ENCODE measurements at places on chromosomes 7 and 10.

DNA sequence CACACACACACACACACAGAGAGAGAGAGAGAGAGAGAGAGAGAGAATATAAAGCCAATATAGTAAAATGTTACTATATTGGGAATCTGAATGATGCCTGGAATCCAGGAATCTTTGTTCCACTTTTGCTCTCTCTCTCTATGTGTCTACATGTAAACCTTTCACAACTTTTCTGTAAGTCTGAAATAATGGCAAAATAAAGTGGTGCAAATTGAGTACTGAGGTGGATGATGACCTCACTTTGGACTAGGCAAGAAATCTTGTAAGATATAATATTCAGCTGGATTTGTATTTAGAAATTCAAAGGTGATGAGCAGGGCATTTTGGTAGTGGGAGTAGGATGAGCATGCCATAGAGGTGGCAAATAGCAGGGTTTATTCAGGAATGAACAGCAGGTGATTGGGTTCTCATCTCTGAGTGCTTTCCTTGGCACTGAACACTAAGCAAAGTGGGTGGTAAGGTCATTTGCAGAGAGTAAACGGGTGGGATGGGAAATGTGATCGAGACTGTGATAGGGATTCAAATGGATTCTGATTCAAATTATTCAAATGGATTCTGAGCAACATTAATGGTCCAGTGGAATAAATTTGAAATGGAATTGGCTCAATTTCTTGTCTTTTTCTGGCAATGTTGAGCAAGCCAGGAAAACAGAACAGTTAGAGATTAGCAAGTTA lies 9.7 kb upstream of the ANLN start:
- DNase-seq, result no peak

GRCh38 chr7:69803699-69804516 lies 205.6 kb downstream of the AUTS2 start:
- no peak for DNase-seq

GRCh38 chr10:20147684-20148083 lies 331.5 kb downstream of the PLXDC2 start:
- peak; percentile 20 for DNase-seq

- no peak for DNase-seq
These were observed 128.1 kb upstream of the NANOS1 start for GRCh38 chr10:118901380-118901779.

DNA sequence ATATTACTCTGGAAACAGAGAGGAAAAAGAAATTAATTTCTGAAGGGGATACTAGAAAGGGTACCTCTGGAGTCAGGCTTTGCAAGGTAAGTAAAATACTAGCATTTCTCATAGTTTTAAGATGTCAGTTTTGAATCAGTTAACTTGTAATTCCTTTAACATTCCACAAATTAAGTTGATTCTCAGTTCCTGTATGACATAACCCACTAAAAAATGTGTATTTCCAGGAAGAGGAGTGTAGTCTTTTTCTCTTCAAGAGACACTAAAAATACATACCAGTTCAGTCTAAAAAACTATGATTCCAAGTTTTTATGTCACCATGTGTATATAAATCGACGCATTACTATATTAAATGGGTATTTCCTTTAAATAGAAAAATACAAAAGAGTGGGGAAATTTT lies 113.2 kb downstream of the CDK6 start:
- peak; percentile 23 for DNase-seq

DNA sequence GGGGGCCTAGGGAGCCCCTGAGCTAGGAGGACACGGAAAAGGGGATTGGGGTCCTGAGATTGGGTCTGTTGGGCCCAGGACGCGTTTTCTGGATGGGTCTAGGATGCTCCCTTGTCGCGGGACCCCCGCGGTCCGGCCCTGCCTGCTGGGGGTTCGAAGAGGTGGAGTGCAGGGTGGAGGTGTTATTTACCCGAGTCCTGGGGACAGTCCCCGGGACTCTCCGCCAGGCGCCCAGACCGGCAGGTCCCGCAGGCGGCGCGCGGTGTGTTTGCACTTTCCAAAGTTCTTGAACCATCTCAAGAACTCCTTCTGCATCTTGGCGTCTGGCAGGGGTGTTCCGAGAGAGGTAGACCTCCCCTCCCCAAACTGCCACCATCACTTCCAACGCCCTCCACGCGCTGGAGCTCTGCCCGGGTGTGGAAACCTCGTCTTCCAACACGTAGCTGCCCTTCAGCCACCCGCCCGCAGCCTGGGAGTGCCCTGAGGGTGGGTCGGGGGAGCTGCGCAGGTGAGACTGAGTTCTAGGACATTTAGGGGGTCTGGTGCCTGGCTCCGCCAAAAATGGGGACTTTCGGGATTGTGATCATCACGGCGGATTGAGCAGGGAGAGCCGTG lies 569 bp downstream of the CAV1 start:
- no peak for DNase-seq

DNA sequence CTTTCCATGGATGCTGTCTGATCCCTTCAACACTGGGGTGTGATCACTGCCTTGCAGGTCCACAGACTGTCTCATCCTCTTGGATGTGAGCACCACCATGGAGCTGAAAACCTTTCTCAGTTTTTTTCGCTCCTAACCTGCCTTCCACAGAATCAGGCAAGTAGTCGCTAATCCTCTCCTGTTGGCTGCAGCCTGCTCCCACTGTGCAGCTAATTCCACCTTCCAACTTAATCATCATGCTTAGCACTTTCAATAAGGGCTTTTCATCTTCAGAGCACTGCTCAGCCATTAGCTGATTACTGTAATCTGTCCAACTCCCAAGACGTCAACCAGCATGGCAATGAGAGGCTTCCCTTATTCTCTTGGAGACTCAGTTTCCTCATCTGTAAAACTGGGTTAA lies 15.1 kb upstream of the CDH23 start:
- no peak for DNase-seq

DNA sequence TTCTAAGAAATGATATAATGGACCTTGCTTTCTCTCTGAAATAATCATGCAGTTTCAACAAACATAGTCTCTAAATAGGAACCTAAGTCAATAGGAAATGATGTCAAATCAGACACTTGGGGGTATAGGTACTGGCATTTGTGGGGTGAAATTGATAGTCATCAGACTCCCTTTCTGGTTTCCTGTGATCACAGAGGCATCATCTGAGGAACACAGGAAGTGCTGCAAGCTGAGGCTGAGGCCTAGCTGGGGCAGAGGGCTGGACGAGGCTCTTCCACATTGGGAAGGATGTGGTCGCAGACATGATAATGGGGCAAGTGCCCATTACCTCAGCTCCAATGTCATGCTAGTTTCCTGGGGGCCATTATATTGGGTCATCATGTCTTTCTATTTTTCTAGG lies 33.5 kb upstream of the TARP start:
- DNase-seq, result no peak

GRCh38 chr7:65387891-65388290 lies 14.2 kb downstream of the ZNF92 start:
- DNase-seq, result no peak

DNA sequence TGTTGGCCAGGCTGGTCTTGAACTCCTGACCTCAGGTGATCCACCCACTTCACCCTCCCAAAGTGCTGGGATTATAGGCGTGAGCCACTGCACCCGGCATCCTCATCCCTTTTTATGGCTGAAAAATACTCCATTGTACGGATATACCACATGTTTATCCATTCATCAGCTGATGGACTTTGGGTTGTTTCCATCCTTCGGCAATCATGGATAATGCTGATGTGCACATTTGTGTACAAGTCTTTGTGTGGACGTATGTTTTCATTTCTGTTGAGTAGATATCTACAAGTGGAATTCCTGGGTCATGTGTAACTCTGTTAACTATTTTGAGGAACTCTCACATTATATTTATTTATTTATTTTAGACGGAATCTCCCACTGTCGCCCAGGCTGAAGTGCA lies 5.7 kb upstream of the UCMA start:
- DNase-seq, result no peak

DNA sequence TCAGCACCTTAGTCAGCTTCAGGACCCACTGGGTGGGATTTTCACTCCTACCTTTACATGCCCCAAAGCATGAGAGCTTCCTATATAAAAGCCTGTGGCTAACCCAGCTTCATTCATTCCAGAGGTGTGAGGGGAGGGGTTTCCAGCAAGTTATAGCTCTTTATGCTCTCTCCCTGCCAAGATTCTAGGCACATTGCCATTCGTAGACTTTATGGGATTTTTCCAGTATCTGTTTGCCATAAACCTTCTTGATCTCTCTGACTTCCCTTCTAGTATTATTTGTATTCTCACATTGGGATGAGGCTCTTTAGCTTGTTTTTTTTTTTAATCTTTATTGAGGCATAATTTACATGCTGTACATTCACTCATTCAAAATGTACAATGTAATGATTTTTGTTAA lies 67.5 kb downstream of the POU6F2 start:
- DNase-seq, result no peak

DNA sequence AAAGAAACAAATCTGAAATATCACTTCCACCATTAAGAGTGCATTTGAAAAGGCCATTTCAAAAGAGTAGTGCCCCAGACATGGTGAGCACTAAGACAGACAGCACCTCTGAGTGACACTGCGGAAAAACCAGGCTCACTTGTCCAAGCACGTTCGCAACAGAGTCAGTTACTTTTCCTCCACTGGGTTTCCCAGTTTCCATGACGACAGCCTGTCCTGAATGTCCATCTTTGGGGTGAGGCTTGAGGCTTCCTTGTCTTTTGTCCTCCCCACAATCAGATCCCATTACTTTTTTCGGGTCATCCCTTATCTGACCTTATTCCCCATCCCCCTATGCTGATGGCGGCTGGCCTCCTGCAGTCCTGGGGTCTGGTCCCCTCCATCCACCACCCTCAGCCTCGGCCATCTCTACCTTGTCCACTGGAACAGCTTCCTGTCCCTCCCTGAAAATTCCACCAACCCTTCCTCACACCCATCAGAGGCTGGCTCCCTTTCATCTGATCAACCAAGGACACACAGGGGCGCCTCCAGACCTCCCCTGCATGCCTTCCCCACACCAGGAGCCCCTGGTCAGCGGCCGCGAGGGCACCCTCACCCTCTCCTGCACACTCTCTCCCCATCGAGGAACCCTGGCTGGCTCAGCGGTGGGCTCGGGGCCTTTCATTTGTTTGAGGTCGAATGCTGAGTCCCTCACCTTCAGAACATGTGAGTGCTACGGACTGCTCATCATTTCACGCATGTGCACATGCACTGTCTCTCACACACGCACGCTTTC lies 363.6 kb downstream of the DNAJB6 start:
- DNase-seq, result no peak

DNA sequence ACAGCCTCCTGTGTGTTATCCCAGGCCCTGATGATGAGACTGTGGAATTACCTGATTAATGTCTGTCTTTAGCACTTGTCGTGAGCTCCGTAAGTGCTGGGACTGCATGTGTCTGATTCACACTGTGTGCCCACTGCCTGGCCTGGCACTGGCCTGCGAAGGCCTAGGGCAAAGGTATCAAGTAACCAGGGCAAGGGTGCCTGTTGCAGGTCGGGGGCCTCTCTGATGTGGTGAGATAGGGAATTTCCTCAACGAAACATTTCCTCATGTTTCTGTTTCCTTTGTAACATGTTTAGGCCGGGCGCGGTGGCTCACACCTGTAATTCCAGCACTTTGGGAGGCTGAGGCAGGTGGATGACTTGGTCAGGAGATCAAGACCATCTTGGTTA lies 50.4 kb downstream of the LHPP start:
- DNase-seq, result no peak

GRCh38 chr10:31756729-31757110 lies 171.9 kb downstream of the ARHGAP12 start:
- DNase-seq, result no peak

DNA sequence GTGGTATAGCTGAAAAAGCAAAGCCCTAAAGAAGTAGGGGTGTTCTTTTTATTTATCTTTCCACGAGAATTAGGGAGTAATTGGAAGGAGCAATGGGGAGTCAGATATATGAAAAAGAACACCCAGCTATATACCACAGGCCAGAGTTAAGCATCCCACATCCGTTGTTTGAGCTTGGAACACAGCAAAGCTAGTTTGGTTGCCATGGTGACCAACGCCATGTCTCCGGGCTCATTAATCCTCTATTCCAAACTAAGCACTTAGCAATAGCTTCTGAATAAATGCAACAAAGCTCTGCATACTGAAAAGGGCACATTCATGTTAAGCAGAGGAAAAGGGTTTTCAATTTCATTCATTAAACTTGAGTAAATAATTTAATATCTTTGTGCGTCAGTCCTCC lies 23.5 kb downstream of the ASB4 start:
- DNase-seq, result peak; percentile 44

- no peak for DNase-seq
These were observed 4.5 kb downstream of the TNS3 start for GRCh38 chr7:47577321-47577919.

GRCh38 chr10:17609523-17610079 lies 7.6 kb downstream of the HACD1 start:
- DNase-seq, result no peak

DNA sequence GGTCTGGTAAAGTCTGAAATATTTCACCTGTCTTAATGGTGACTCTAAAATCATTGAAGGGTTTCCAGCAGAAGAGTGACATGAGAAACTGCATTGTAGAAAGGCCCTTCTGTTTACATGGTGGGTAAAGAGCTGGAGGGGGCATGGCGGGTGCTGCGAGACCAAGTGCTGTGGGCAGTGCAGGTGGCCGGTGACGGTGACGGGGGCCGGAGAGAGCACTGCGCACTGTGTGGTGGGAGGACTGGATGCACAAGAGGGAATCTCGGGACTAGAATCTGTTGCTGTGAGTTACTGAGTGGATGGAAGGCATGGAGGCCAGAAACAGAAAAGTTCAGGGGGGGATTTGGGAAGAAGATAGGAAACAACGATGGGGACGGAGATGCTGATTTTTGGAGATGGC lies 218.7 kb downstream of the USP6NL start:
- DNase-seq, result no peak

DNA sequence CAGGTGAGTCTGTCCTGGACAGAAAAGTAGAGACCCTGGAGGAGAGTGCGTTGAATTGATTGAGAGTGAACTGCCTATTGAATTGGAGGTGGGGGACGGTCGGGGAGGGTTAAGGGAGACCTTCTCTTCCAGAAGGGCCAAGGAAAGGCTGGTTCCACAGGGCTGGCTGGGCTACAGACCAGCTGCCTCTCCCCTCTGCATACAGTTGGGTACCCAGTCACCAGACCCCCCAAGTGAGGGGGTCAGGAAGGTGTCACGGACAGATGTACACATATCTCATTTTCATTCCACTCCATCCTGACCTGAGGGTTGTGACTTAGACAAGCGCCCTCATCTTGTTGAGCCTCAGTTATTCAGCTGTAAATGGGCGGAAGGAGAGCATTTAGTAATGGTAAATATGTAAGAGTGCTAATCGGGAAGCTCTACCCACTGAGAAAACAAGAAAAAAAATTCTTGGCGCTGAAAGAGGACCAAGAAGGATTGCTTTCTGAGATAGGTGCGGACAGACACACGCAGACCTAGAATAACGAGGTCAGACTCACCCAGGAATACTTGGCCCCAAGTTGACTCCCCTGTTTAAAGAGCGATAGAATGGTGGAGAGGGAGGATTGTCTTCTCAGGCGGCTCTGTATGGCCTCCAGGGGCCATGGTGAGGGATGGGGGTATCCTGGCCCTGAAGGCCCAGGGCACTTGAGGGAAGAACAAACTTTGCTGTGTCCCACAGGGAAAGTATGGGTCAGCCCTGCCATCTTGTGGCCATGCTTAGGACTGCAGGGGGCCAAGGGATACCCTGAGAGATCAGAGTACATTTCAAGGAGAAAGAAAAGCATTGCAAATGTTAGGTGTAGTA lies 7.2 kb upstream of the MBL2 start:
- DNase-seq, result peak; percentile 25

- DNase-seq, result peak; percentile 88
These were observed 716 bp downstream of the OGA start for GRCh38 chr10:101817337-101818118.

- DNase-seq, result no peak
These were observed 44.8 kb downstream of the PRKCQ start for GRCh38 chr10:6535156-6535764.

Measured in kidney glomerular epithelial cell (primary cell).